Mesendoderm (in vitro differentiated cells): ENCODE measurements at places on chromosomes 7 and 10.

DNA sequence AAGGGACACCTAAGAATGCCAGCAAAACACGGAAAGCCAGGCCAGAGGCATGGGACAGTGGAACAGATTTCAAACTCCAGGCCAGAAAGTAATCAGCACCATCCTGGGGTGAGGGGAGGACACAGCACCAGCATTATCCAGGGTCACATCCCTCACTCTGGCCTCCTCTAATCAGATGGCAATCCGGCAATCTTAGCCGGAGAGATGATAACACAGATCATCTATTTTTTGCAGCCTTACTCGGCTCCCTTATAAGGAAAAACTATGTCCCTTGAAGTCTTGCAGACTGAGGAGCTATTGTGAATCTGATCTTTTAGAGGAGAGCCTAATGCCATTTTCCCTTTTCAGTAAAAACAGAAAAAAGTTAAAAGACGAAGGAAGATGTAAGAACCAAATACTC is 16.5 kb downstream of the TRIL start:
- H3K4me1 ChIP-seq, result peaks cover 3% of the 10 kb centered on the region
- H3K27ac ChIP-seq, result no peak overlapping the region
- no peaks in the 10 kb centered on the region for H3K36me3 ChIP-seq
- H3K4me3 ChIP-seq, result no peak overlapping the region

DNA sequence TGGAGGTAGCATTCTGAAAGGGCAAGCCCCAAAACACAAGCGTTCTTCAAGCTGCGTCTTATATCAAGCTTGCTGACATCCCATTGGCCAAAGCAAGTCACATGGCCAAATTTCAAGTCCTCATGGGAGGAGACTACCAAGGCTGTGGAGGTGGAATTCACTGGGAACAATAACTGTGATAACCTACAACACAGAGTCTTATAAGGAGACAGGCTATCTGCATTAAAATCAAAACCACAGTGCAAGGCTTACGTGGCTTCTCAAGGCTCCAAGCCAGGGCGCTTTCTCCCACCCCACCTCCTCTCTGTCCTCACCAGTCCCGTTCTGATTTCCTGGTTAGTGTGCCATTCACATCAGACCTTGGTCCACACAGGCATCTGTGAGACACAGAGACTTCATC is 39.4 kb downstream of the ADRB1 start:
- no peaks in the 10 kb centered on the region for H3K36me3 ChIP-seq
- no peaks in the 10 kb centered on the region for H3K27me3 ChIP-seq
- H3K4me3 ChIP-seq, result no peak overlapping the region

DNA sequence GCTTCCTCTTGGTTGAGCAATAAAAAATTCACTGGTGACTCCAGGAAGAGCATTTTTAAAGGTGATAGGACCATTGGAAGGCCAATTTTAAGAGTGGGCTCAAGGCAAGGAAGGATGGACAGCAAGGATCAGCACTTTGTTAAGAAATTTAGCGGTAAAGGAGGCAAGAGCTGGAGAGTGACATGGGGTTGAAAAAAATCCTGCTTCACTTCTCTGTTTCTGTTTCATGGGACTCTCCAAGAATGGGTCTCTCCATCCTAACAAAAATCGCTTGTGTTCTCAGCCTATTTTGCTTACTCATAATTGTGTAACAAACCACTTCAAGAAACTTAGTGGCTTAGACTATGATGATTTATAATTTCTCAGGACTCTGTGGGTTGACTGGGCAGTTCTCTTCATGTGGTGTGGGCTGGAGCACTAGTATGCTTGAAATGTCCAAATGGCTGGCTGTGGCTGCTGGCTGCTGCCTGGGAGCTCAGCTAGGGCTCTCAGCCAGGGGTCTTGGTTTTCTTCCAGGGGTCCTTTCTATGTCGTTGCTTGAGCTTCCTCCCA is 59.8 kb upstream of the ZNRF2 start:
- no peak overlapping the region for H3K27ac ChIP-seq
- no peak for DNase-seq
- no peaks in the 10 kb centered on the region for H3K4me1 ChIP-seq
- no peak overlapping the region for H3K4me3 ChIP-seq
- no peaks in the 10 kb centered on the region for H3K36me3 ChIP-seq

GRCh38 chr7:128011131-128011661 is 20.0 kb downstream of the LRRC4 start:
- DNase-seq, result no peak
- no peak overlapping the region for H3K27ac ChIP-seq
- H3K4me3 ChIP-seq, result no peak overlapping the region
- no peaks in the 10 kb centered on the region for H3K27me3 ChIP-seq
- no peaks in the 10 kb centered on the region for H3K4me1 ChIP-seq

- no peak overlapping the region for H3K4me3 ChIP-seq
- H3K4me1 ChIP-seq, result peaks cover 4% of the 10 kb centered on the region
- DNase-seq, result no peak
- H3K27ac ChIP-seq, result no peak overlapping the region
- H3K27me3 ChIP-seq, result no peaks in the 10 kb centered on the region
Observed at GRCh38 chr10:80421707-80422536, 13.6 kb downstream of the PRXL2A start.

DNA sequence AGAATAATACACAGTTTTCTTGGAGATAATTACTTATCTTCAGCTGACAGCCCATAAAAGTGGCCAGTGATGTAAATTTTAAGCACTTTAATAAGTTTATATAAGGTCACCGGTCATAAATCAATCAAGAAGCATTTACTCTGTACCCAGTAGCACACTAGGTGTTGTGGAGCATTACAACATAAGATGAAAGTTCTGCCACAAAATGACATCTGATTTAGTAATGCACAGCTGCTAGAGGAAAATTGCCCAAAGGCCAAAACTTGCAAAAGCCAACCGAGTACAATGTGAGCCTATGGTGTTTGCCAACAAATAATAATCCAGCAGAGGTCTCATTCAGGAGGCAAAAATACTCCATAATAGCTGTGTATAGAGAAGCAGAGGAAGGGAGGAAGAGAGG is 63.6 kb downstream of the GPR37 start:
- no peak for DNase-seq
- H3K27me3 ChIP-seq, result no peaks in the 10 kb centered on the region
- H3K36me3 ChIP-seq, result no peaks in the 10 kb centered on the region
- H3K27ac ChIP-seq, result no peak overlapping the region

DNA sequence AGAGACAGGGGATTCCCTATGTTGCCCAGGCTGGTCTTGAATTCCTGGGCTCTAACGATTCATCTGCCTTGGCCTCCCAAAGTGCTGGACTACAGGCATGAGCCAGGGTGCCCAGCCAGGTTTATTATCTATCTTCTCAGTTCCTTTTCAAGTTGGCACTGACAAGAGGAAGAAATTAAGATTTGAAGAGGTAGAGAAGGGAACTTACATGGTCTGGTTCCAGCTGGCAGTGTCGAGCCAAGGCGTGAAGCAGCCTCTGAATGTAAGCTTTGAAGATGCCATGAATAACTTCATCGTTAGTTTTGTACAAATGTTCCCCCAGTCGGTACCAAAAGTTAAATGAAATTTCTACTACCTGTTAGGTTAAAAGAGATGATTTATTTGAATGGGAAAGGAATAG is 57.7 kb downstream of the TNPO3 start:
- no peak overlapping the region for H3K27ac ChIP-seq
- H3K36me3 ChIP-seq, result peaks cover 2% of the 10 kb centered on the region
- no peaks in the 10 kb centered on the region for H3K27me3 ChIP-seq
- no peak for DNase-seq

- H3K4me1 ChIP-seq, result no peaks in the 10 kb centered on the region
- no peak for DNase-seq
- no peaks in the 10 kb centered on the region for H3K27me3 ChIP-seq
- no peaks in the 10 kb centered on the region for H3K36me3 ChIP-seq
Observed at GRCh38 chr10:35328404-35329037, 7.8 kb upstream of the CCNY start.

GRCh38 chr10:109926061-109926745 is 2.9 kb upstream of the XPNPEP1 start:
- DNase-seq, result no peak
- peaks cover 11% of the 10 kb centered on the region for H3K4me1 ChIP-seq
- no peaks in the 10 kb centered on the region for H3K27me3 ChIP-seq
- no peak overlapping the region for H3K27ac ChIP-seq
- no peak overlapping the region for H3K4me3 ChIP-seq

DNA sequence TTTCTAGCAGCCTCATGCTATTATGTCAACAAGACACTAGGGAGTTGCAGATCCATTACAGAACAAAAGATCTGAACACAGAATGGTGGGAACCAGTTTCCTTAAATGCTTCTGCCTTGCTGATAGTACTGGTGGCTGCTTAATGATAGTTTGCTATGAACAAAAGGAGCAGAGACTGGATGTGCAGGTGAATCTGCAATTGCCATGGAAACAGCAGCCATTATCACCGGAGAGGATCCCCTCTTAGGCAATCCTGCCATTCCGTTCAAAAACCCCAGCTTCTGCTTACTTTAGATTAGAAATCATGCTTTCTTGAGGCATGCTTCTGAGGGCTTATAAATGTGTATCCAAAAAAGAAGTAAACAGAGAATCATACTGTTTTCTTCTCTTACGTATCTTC is 80.0 kb upstream of the PRKAR2B start:
- DNase-seq, result peak; percentile 43
- no peaks in the 10 kb centered on the region for H3K27me3 ChIP-seq
- H3K36me3 ChIP-seq, result no peaks in the 10 kb centered on the region
- H3K4me1 ChIP-seq, result peaks cover 14% of the 10 kb centered on the region

GRCh38 chr7:144063710-144064109 is 5.9 kb upstream of the OR2A25 start:
- H3K4me3 ChIP-seq, result no peak overlapping the region
- H3K27me3 ChIP-seq, result no peaks in the 10 kb centered on the region
- H3K4me1 ChIP-seq, result no peaks in the 10 kb centered on the region
- peak; percentile 33 for DNase-seq
